ENCODE measurements at places on chromosomes 3 and 15.

GRCh38 chr3:62169906-62170660, 203.3 kb downstream of the FEZF2 start:
- DNase-seq = peak; percentile 47

GRCh38 chr15:36370051-36370730, 209.2 kb upstream of the CDIN1 start:
- no peak for DNase-seq

GRCh38 chr15:64686130-64686735, 89.2 kb downstream of the RBPMS2 start:
- DNase-seq = peak; percentile 15

DNA sequence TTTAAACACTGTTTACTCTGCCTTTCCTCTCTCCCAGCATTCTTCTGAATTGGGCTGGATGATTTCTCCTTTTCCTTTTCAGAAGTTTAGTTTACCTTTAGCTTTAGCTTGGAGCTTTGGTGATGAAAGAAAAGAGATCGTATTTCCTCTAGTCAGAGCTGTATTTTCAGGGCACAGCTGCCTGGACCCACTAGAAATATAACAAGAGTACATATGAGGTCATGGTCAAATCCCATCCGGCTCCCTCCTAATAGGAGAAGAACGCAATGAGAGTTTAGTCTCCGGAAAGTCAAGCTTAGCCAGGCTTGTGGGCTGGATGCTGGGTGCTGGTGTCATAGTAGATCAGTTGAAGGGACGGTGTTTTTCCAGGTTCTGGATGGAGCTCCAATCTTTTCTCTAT, 177.1 kb upstream of the PFN2 start:
- peak; percentile 85 for DNase-seq

GRCh38 chr15:50425219-50425618, 1.0 kb downstream of the USP8 start:
- no peak for DNase-seq

DNA sequence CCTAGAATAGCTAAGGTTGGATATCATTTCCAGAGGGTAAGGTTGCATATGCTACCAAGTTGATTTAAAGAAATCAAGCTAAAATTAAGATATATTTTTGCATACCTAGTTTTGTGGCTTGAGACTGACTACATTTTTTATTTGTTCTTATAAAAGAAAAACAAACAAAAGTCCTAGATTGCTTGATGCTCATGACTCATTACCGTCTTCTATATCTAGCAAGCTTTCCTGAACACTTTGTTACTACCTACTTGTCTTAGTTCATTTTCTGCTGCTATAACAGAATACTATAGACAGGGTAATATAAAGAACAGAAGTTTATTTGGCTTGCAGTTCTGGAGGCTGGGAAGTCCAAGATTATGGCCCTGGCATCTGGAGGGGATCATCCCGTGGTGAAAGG, 152.1 kb upstream of the THRB start:
- no peak for DNase-seq

DNA sequence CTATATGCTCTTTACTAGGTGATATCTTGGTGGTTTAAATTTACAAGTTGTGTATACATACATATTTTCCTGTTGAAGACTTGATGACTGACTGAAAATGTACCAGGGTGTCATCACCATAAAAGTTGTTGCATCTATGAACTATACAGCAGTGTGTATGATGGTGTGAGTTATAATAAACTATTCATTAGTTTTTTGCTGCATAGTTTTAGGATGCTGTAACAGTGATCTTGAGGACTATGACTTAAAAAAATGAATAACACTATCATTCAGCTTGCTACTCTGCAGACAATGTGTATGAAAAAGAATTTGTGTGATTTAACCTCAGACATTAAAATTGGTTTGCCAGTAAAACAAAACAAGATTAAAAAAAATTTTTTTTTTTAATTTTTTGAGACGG, 49.0 kb downstream of the UBE2E2 start:
- DNase-seq = no peak

- no peak for DNase-seq
Measured at GRCh38 chr15:73756390-73756789, 3.2 kb upstream of the INSYN1 start.

- DNase-seq = no peak
Measured at GRCh38 chr3:5198313-5198677, 10.8 kb downstream of the EDEM1 start.

DNA sequence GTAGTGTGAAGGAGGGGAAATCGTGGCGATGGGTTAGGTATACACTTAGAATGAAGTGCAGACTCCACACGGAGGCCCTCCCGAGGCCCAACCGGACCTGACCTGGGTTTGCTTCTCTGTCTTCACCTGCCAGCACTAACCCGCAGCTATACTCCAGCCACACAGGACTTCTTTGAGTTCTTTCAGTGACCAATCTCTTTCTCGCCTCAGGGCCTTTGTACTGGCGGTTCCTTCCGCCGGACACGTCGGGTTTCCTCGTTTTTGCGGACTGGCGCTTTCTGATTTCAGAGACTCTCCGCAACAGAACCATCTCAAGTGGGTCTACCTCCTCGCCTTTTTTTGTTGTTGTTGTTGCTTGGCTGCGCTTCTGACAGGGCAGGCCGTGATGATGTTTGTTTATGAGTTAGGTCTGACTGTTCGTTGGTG, at the start of gene NEIL1:
Gene NEIL1, plus strand, starts transcription at position 244 of the 426 bp plus-strand sequence. CDS start 1,867 bp downstream, outside the sequence.
- no peak for DNase-seq

DNA sequence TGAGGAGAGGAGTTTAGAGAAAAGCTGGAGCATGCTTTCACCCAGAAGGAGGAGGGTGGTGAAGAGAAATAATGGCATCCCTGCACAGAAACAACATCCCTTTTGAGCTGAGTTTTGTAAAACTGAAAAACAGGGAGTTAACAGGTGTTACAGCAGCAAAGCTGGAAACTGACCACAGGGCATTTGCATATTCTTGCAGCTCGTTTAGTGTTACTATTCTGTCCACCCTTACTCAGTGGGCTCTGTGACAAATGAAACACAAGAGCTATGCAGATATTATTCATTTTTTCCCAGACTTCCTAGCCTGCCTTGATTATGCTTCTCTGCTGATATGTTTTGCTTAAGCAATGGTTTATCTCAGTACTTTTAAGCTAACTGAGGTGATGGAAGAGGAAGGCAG, 272.0 kb downstream of the NEK10 start:
- no peak for DNase-seq

- no peak for DNase-seq
Measured at GRCh38 chr3:146780251-146780650, 175.1 kb upstream of the PLSCR5 start.

DNA sequence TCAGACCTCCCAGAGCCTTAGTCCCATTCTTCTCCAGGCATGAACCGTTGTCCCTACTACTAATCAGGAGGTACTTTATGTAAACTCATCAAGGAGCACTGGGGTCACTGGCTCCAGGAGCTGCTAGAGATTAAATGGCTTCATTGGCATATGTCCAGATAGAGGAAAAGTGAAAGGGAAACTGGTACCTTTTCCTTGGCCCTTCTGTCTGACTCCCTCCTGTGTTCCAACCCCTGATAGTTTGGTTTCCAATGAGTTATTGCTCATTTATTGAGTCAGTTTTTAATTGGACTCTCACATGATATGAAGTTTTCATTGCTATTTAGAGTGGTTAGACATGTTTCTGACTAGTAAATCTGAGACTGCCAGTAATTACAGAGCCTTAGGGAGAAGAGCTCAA, 130.5 kb upstream of the BFSP2 start:
- DNase-seq = no peak

DNA sequence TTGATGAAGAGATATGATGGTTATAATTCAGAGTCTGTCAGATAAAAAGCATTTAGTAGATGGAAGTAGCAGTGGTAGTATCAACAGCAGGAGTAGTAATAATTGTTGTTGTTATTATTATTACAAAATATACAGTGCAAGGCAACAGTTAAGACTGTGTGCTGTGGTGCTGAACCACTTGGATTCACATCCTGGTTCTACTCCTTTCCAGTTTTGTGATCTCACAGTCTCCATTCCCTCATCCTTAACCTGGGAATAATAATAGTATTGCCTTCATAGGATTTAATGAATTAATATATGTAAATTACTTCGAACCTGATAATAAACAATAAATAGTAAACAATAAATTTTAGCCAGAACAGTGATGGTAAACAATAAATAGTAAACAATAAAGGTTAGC, 37.1 kb upstream of the TSC22D2 start:
- DNase-seq = no peak

DNA sequence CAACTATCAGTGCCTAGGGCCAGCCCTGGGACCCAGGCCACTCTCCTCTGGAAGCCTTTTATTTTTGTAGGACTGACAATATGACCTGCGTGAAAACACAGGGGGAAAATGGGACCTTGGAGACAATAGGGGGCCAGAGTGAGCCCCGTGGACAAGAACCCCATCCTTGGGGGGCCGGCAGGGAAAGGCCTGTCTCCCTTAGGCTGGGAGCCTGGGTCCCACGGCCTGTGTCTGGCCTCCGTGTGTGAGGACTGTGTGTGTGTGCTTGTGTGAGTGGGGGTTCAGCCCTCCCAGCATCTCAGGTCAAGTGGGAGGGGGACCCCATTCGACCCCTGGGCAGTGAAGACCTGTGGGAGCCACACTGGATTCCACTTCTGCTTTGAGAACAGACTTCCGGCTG, 53.3 kb downstream of the EXOG start:
- DNase-seq = no peak

GRCh38 chr15:33960549-33960935, 7.8 kb upstream of the CHRM5 start:
- DNase-seq = no peak

GRCh38 chr15:59306520-59307164, 66.0 kb downstream of the MYO1E start:
- DNase-seq = no peak

DNA sequence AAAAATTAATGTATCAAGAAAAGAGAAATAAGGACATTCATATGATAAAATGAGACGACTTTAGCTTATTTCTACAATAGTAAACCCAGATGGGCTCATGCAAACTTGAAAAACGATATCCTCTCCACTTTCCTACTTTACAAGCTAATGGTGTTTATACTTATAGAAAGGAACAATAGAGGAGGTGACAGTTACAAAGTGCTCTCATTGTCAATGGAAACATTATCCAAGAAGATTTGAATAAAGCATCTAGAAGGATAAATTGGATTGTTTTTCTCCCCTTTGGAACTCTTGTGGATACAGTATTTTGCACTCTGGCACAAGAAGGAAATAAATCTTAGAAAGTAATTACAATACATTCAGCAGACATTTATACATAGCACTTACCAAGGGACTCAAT, 20.2 kb upstream of the CCDC66 start:
- no peak for DNase-seq

DNA sequence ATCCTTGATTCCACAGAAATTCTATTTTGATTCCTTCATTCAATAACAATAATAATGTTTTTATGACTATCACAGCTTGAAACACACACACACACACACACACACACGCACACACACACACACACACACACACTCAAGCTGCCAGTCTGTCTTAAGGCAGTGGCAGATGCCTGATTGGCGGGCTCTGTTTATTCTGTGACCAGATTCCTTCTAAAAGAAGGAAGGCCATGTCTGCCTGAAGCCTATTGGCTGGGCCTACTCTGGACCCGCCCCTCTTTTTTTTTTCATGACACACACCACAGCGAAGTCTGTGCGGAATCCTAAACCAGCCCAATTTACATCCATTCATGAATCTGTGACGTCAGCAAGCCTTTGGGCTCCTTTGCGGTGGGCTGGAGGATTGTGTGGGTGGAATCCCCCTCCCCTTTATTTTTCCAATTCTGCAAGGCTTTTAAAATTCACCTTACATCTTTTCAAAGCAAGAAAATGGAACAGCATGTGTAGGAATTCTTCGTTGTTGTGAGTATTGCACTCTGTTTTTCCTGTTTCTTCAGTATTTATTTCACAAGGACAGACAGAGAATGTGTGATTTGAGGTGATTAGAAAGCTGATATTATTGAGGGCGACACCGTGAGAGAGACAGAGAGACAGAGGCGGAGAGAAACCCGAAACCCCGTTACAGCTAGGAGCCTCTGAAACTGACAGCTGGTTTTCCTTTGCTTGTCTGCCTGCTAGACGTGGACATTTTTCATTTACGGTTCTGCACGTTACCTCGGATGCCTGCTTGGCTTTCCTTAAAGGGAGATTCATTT, at the start of gene MAP3K13:
Gene MAP3K13, plus strand, starts transcription at position 287 of the 812 bp plus-strand sequence. CDS start 65,446 bp downstream, outside the sequence.
- DNase-seq = peak; percentile 82

- no peak for DNase-seq
Measured at GRCh38 chr15:74454764-74455500, 6.0 kb downstream of the UBL7 start.

DNA sequence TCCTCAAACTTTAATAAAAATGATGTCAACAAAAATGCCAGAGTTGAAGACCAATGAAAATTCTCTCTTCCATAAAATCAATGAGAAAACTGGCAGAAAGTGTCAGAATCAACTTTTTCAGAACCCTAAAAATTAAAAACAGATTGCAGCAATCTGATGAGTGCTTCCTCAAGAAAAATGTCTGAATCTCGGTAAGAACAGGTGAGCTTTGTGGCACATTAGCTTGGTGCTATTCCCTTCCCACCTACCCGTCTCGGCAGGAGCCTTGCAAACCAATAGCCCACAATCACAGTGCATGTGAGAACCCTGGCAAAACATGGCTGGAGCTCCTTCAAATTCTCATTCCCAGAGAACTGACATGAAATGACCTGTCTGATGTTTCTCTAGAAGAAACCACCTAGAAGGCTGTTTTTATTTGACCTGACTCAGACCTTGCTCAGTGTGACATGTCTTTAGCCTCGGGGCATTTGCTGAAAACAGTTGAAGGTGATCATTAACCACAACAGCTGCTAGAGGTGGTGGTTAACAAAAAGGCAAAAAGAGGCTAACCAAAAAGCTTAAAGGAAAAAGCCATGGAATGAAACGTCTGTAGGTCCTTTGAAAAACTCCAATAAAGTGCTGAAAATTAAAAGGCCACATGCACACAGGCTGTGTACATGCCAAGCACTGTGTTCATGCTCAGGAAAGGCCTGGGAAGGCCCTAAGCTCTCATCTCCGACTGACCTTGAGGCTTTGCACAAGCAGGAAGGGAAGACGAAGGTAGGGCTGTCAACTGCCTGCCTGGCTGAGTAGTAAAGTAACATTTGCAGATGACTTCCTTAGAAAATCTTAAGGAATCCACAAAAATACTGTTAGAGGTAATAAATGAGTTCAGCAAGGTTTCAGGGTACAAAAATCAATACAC, 253.0 kb upstream of the NSMCE3 start:
- no peak for DNase-seq
